ENCODE measurements at places on chromosomes 2 and 18. TPM values are rescaled to one million over a fixed set of nuclear protein-coding genes. Genes with fewer than 3 reads are reported as not detected.

TEKT4 gene
- total RNA-seq: not detected

RAB12 gene
- total RNA-seq: 81.9 TPM

SAG gene
- not detected for total RNA-seq

TMEM178A gene
- total RNA-seq: 0.28 TPM

GKN1 gene
- total RNA-seq: not detected

RNU2-63P gene
- 66.2 TPM for total RNA-seq

HTR2B gene
- total RNA-seq: 6.1 TPM

TMEM247 gene
- not detected for total RNA-seq

TRIP12 gene
- total RNA-seq: 258 TPM

LAMA3 gene
- total RNA-seq: 4.7 TPM

NAGK gene
- total RNA-seq: 46.0 TPM

KIF5C gene
- under 0.01 TPM for total RNA-seq

LOXHD1 gene
- total RNA-seq: not detected

DYNAP gene
- total RNA-seq: not detected

SP140 gene
- total RNA-seq: not detected

SULT1C2 gene
- not detected for total RNA-seq

AQP12B gene
- total RNA-seq: not detected

R3HDM1 gene
- total RNA-seq: 6.6 TPM

UGT1A6 gene
- not detected for total RNA-seq

FN1 gene
- 3,105 TPM for total RNA-seq

INSIG2 gene
- total RNA-seq: 23.9 TPM

PAIP2B gene
- 1.2 TPM for total RNA-seq

RESP18 gene
- total RNA-seq: not detected

Data from pulmonary artery endothelial cell (primary cell).